Frontal cortex (tissue), 4 donors: ENCODE measurements at places on chromosomes 6 and 20. TPM values are rescaled to one million over a fixed set of nuclear protein-coding genes. Genes with fewer than 3 reads are reported as not detected.

SPDEF gene
- not detected for total RNA-seq

GRCh38 chr20:13002251-13002650 is 6.5 kb upstream of the SPTLC3 start:
- no peak for DNase-seq

GRCh38 chr6:14348389-14348788 is 230.8 kb downstream of the CD83 start:
- DNase-seq, result no peak

- no peak for DNase-seq
Observed at GRCh38 chr6:158860279-158860865, 41.2 kb upstream of the EZR start.

DNA sequence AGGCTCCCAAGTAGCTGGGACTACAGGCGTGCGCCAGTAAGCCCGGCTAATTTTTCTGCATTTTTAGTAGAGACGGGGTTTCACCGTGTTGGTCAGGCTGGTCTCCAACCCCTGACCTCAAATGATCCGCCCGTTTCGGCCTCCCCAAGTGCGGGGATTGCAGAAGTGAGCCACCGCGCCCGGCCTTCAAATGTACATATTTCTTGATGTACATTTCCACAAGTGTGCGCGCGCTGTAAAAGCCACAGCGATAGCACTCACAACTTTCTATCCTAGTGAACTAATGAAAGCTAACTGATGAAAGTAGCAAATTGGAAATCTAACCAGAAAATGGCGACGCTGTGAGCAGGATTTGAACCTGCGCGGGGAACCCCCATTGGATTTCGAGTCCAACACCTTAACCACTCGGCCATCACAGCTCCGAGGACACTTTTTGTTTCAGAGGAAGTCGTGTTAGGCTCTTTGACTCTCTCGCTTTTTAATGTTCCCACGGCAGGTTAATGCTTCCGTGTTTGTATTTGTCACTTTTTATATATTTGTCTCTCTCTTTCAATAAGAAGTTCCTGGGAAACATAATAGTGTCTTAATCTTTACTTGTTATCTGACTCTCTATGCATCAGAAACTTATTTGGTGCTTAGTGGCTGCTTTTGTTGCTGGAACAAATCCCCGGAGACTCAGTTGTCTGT is 199.4 kb upstream of the ZNF184 start:
- DNase-seq, result no peak

- peak; percentile 85 for DNase-seq
Observed at GRCh38 chr6:167826230-167826895, 348 bp upstream of the AFDN start.

DNA sequence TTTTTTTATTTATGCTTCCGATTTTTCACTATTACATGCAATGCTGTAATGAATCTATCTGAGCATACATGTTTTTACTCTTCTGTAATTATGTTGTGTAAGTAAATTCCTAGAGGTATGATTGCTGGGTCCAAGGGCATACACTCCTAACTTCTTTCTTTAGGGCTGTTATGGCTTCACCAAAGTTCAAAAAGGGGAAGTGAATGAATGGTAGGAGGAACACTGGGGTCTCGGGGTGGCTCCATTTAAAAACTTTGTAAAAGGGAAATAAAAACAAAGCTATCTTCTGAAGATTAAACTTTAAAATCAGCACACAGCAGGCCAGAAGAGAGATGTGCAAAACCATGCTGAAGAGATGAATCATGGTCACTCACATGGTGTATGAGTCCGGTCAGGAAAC is 289.1 kb upstream of the SUPT3H start:
- DNase-seq, result no peak

DNA sequence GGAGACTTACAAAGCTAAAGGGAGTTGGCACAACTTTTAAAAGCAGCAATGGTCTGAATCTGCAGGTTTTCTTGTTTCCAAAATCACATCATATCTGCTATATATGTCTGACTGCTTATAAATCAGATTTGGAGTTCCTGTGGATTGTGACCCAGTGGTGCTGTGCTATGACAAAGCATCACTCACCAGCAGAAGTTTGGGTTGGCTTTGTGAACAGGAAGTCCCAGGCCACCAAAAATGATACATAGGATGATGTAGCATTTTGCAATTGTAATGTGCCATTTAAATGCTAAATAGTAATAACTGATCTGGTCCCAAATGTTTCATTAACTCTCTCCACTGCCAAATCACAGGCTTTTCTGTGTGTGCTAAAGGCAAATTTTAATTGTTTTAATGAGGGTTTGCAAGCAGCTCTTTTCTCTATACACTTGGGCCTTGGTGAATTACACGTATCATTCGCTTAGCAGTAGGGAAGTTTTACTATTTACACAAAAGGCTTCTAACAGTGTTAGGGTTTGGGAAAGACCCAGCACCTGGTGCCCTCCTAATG is 60.8 kb downstream of the SYNDIG1 start:
- no peak for DNase-seq

GRCh38 chr6:166772518-166772917 is 145.5 kb upstream of the RPS6KA2 start:
- DNase-seq, result no peak
